ENCODE measurements at places on chromosomes 6 and 20.

DNA sequence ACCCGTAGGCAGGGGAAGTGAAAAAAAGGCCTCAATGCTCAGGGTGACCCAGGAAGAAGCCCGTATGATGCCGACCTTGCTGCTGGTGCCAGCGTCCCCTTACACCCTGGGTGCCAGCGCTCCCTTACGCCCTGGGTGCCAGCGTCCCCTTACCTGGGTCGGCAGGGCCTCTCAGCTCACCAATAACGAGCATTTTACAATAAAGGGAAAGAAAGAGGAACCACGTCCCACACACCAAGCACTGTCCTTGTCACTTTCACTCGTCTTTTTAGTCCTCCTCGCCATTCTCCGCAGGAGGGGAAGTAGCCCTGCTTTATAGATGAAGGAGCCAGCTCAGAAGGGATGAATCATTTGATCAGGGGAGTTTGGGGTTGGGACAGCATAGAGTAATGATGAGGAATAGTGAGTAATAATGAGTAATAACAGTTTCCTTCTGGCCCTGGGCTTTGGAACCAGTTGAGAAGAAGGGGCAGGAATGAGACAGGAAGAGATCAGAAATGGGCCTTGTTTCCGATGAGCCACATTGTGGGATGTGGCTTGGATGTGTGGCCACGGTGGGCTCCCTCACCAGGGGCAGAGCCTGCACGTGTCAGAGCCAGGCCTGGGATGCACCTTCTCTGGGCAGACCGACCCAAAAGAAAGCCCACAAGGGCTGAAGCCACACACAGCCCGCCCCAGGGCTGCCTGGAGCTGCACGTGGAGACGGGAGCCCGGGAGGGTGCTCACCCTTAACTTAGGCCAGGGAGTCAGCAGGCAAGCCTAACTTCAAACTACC lies 75.7 kb downstream of the SYNJ2 start:
- DNase-seq, result no peak

DNA sequence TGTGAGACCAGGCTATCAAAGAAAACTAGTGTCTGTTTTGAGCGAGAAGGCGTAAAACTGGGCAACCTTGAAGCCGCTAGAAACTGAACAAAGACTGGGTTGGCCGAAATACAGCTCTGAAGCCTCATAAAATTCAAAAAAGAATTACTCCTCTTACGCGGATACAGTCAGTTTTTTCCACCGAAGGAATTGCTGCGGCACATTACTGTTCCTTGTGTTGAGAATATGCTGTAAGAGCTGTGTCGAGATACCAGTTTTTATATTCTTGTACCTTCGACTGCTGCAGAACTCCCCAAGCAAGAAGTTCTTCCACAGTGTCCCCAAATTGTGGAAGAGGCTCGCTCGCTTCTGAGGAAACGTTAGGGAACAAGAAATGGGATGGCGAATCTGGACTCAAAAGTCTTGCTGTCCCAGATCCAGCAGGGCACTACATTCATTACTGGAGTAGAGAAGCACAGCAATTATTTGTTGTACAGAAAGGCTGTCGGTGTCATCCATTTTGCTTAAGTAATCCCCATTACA lies 523 bp upstream of the COX7A2 start:
- no peak for DNase-seq

DNA sequence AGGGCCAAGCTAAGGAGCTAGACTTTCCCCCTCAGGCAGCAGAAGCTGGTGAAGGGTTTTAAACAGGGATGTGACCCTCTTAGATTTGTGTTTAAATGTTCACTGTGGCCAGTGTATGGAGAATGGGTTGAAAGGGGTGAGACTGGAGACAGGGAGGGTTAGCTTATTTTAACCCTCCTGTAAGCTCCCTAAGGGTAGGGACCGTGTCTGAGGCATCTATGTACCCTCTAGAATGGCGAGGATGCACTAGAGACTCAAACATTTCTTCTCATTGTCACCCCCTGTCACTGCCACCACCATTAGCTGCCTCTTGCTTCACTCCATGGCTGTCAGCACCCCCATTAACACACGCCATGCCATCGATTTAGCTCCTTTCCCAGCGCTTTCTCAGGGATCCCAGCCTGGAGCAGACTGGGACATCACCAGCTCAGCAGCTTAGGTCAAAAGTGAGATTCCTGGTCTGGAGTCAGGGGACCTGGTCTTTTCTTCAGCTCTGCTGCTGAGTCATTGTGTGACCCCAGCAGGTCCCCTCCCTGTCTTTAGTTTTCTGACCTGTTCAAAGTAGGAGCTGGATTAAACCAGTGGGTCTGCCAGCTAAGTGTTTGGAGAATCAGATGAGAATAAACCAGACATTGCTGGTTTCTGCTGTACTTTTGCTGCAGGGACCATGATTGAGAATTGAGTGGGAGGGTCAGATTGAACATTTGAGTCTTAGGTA lies 1.1 kb upstream of the SLC22A7 start:
- no peak for DNase-seq

- DNase-seq, result no peak
Measured at GRCh38 chr6:52518279-52518945, 58.4 kb downstream of the TRAM2 start.

DNA sequence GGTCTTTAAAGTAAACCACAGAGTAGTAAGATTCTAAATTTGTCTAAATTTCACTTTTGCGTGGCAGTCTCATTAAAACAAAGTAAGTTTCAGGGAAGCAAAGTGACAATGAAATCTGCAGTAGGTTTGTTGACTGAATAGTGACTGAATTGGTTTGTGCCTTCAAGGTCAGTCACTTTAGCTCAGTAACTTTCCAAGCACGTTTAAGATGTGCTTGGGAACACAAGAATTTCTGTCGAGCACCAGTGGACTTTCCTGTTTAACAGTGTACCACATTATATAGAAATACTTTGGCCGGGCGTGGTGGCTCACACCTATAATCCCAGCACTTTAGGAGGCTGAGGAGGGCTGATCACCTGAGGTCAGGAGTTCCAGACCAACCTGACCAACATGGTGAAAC lies 1.7 kb upstream of the CD24 start:
- no peak for DNase-seq

GRCh38 chr6:73656531-73657145 lies 2.8 kb upstream of the SLC17A5 start:
- no peak for DNase-seq

- peak; percentile 23 for DNase-seq
Measured at GRCh38 chr20:45138561-45139300, 14.5 kb upstream of the WFDC12 start.

DNA sequence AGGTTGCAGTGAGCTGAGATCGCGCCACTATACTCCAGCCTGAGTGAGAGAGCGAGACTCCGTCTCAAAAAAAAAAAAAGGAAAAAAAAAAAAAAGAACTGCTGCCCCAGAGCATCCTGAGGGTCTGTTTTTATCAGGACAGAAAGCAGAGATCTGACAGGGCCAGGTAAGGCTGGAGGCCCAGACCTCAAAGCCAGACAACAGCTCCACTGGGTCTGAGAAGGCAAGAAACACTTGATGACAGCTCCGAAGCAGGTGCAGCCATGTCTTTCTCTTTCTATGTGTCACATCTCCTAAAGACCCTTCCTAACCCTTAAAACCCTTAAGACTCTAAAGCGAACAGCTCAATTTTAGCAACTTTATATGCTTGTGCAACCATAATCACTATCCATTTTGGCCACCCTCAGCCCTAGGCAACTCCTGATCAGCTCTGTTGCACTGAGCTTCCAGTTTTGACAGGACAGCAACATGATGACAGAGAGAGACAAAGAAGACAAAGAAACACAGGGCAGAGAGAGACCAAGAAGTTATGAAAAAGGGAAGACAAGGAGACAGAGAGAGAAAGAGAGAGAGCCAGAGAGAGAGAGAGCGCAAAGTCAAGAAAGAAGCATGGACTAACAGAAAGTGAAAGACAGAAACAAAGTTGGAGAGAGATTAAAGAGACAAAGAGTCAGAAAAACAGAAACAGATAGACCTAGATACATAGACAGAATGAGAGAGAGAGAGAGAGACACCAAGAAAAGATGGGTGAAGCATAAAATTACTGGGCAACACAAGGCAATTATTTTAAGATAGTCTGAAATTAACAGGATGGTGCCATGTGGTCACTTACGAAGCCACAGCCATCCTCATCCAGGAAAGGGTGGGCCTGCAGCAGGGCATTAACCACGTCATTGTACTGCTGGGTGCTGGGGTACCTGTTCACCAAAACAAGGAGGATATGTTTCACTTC lies 39.2 kb downstream of the SAMD3 start:
- no peak for DNase-seq

DNA sequence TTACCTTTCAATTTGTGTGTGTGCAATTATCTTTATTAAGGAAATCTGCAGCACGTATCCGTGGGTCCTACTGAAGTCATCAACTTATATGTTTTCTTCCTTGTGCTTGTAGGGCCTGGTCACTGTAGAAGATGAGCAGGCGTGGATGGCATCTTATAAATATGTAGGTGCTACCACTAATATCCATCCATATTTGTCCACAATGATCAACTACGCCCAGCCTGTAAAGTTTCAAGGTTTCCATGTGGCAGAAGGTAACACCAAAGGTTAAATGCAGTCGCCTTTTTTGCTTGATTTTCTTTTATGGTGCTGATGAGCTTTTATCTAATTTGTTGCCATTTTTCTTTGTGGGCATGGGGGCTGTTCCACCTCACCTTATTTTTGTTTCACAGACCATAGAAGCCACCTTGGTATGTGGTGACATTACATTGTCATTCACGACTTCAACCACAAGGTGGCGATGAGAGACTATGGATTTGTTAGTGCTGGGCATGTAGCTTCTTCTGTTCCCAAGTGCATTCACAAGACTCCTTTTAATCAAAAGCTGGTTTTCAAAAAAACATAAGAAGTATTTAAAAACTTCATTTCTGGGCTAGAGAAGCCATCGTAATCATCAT lies 106.5 kb upstream of the LAMP5 start:
- DNase-seq, result peak; percentile 70

- DNase-seq, result no peak
Measured at GRCh38 chr6:168029459-168030217, 32.2 kb downstream of the KIF25 start.

DNA sequence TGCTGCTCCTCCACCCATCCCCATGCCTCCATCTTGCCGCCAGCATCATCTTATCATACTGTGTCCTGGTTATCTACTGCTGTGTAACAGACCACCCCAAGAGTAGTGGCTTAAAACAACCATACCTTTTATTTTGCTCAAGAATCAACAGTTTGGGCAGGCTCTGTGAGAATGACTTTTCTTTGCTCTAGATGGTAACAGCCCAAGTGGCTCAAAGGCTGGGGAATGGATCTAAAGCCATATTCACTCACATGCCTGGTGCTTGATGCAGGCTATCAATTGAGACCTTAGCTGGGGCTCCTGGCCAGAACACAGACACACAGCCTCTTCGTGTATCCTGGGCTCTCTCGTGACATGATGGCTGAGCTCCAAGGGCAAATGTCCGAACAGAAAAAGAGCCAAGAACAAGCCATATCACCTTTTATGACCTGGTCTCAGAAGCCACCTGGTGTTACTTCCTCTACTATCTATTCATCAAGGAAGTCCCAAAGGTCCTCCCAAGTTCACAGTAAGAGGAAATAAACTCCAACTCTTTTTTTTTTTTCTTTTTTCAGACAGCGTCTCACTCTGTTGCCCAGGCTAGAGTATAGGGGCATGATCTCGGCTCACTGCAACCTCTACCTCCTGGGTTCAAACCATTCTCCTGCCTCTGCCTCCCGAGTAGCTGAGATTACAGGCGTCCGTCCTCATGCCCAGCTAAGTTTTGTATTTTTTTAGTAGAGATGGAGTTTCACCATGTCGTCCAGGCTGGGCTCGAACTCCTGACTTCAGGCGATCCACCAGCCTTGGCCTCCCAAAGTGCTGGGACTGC lies 159.3 kb upstream of the JARID2 start:
- DNase-seq, result no peak

DNA sequence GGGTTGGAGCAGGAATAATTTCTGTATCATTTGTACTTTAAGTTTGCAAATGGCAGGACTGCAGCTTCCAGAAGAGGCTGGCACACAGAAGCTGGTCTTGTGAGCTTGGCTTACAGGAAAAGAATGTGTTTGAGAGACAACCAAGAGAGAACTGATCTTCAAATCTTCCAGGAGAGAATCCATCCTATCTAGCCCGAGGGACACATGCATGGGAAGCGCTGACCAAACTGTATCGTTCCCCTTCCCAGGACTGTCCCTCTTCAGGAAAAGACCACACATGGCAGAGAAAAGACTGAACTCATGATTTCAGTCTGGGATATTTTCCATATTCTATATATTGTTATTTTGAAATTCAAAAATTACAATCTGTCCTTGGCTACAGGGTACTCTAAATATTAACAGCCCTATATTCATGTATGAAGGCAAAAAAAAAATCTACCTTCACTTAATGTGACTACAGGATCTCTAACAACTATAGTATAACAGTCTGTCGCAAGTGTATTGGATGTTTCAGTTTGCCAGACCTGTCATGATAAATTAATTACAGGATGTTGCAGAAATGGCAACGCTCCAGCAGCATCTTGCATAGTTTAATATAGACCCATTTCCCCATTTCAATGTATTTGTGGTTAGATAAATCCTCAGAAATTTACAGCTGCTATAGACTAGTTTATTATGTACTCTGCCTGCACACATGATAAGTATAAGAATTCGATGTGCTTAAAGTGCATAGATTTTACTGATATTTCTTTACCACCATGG lies 99.4 kb downstream of the MYB start:
- DNase-seq, result no peak

- no peak for DNase-seq
Measured at GRCh38 chr20:52539891-52540290, 348.3 kb upstream of the ZFP64 start.

DNA sequence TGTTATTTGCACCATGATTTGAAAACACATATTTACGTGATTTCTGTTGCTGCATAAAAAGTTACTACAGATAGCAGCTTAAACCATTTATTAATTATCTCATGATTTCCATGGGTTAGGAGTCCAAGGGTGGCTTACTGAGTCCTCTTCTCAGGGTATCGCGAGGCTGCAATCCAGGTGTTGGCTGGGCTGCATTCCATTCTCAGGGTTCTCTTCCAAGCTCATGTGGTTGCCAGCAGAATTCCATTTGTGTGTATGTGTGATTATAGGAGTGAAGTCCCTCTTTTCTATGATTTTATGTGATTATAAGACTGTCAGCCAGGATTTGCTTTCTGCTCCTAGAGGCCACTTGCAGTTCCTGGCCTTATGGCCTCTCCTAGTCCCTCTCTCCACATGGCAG lies 135.1 kb downstream of the FAM83B start:
- no peak for DNase-seq

- no peak for DNase-seq
Measured at GRCh38 chr6:5241252-5241651, 19.5 kb downstream of the LYRM4 start.

DNA sequence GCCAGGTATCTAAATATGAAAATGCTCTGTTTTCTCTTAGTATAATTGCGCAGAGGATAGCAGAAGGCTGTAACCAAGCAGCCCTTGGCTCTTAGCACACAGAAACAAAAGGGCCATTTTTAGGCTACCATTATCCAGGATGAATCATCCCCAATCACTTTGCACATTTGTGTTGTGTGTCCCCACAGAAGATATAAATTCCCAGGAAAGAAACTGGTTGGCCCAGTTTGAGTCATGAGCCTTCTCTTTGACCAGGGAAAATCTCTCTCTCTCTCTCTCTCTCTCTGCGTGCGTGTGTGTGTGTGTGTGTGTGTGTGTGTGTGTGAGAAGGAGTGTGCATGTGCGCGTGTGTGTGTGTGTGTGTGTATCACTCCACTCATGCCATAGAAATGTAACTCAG lies 178.5 kb downstream of the FRK start:
- DNase-seq, result no peak

GRCh38 chr20:63096681-63097335 lies 90.0 kb upstream of the BHLHE23 start:
- DNase-seq, result no peak
